ENCODE measurements at places on chromosomes 5 and 9.

- DNase-seq: no peak
Observed at GRCh38 chr9:26746357-26747072, 146.1 kb downstream of the CAAP1 start.

- no peak for DNase-seq
Observed at GRCh38 chr5:137142346-137142745, 356.8 kb downstream of the SPOCK1 start.

DNA sequence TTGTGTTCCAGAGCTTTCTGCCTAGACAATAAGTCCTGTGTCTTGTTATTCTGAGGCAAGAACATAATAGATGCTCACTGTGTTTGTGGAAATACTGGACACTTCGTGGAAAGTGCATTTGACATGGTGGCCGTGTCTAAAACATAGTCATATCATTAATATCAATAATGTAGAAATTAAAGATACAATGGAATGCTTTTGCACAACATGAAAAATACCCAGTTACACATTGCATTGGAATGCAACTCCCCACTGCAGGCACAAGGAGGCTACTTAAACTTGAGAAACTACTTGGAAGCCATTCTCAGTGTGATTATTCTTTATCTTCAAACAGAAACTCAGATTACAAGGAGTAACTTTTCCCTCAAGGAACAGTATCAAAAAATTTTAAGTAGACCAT lies 145.3 kb upstream of the ZNF462 start:
- DNase-seq: no peak

DNA sequence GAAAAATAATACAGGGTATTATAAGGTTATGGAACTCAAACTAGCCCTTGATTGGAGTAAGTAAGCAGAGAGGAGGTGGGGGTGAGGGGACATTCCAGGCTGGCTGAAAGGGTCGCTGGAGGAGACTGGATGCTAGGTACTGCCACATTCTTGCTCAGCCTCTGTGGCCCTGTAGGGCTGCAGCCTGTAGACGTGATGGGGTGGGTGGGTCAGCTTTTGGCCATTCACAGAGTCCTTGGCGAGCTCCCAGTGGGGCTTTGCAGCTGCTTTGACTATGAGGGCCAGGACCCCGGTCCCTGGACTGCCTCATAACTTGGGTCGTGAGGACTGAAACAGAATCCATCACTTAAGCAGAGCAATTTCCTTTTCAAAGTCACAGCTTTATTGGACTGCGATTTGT lies 4.2 kb upstream of the GDNF start:
- no peak for DNase-seq

DNA sequence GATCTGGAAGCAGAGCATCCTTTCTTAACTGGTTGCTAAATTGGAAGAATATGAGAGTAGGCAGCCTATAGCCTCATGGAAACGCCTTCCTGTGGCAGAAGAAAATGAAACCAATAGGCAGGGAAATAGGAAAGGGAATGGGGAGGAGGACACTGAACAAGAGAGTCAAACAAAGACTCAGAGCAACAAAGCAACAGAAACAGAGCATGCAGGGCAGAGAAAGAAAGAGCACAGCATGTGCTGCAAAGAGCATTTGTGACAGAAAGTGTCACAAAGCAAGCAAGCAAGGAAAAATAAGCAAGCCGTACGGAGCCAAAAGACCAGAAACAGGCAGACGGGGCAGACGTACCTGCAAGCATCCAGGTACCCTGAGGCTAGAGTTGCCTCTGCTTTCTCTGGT lies 123.1 kb downstream of the RAPGEF6 start:
- DNase-seq: no peak

GRCh38 chr9:37283730-37284325 lies 138.7 kb upstream of the GRHPR start:
- DNase-seq: no peak

Data from amygdala (tissue), 56 donors.